Omental fat pad (tissue), 4 donors: ENCODE measurements at places on chromosomes 7 and 10.

DNA sequence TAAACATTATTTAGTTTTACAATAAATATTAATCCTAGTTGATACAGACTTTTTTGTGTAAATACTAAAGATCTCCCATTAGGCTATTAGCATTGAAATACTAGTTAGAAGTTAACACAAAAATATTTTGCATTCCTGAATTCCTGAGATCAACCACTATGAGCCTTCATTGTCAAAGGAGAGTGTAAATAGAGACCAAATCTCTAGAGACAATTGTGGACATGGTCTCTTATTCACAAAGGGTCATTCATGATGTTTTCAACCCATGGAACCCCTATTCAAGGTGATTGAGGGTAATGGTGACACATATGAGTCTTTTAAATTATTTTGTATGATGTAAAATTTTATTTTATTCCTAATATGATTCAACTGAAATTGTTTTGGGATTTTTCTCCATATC, 1454.8 kb upstream of the LRRTM3 start:
- no peak for DNase-seq

DNA sequence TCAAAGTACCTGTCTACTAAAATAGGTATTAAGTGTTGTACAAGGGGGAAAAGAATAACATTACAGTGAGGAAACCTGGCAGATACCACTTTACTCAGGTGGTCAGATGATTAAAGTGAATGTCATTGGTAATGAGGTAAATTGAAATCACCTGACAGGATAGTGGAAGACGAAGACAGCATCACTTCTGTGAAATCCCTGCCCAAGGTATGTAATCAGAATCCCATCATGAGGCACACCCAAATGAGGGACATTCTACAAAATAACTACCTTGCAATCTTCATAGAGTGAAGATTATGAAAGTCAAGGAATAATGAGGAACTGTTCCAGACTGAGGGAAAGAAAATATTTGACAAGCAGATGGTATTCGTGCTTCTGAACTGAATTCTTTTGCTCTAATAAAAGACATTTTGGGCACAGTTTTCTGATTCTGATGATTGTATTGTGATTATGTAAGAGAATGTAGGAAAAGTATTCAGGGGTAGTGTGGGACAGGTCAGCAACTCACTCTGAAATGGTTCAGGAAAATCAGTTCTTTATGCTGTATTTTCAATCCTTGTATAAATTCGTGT, 33.3 kb upstream of the ARMS2 start:
- no peak for DNase-seq

- no peak for DNase-seq
Measured at GRCh38 chr7:112049555-112050249, 156.5 kb downstream of the DOCK4 start.

- no peak for DNase-seq
Measured at GRCh38 chr10:75431180-75432111, at the start of gene LRMDA. Gene LRMDA (plus strand): TSS chr10:75431624.

DNA sequence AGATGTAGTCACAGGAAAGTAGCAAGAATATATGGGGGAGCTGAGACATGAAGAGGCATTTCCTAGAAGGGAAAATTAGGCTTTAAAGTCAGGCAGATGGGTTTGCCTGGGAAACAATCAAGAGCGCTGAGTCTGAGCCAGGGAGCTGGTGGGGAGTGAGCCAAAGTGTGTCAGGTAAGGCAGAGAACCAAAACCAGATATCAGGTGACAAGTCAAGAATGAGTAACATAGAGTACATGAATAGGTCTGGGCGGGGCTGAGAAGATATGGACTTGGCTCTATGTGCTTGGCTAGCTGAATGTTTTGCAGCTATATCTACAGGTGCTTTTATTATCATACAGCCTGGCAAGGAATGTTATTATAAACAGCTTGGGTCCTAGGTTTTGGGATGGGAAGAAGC, 49.3 kb downstream of the GPR141 start:
- DNase-seq, result no peak

DNA sequence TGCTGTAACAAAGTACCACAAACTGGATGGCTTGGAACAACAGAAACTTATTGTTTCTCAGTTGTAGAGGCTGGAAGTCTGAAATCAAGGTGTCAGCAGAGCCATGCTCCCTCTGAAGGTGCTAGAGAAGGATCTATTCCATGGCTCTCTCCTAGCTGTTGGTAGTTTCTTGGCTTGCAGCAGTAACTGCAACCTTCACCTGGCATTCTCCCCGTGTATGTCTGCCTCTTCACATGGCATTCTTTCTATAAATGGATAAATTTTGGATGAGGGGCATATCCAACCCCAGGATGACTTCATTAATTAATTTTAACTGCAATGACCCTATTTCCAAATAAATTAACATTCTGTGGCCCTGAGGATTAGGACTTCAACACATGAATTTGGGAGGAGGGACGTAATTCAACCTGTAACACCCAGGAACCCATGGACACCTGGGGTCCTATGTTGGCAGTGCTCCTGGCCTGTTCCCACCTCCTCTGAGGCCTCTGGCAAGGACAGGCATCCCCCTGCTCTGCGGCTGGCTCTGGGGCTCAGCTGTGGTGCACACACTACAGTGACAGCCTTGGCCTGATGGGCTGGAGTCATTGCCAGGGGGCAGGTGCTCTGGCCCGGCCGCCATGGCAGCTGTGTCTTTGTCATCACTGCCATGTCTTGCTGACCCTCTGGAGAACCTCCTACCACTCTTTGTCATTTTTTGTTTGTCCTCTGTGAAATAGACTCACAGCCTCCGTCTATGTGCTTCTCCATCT, 30.8 kb downstream of the LSMEM1 start:
- DNase-seq, result no peak
